ENCODE measurements at places on chromosomes 3 and 15.
A peak's percentile ranks its signal among the peaks of the same experiment; 100 is the strongest.

- no peak for DNase-seq
These were observed 8.6 kb upstream of the SKIC8 start for GRCh38 chr15:78307976-78308375.

DNA sequence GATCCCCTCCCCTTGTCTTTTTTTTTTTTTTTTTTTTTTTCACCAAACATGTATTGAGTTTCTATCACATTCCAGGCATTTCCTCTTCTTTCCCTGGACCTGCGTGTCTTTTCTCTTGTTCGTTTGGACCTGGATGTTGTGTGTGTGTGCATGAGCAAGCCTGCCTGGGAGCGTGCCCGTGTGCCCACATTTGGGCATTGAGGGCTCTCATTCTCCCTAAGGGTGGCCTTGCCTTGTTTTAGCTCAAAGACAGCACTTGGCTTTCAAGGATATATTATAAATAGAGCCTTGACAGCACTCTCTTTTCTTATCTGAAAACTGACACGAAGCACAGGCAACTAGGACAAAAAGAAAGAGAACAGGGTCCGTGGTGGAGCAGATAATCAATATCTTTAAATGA, 39.0 kb upstream of the SLC25A26 start:
- no peak for DNase-seq

- no peak for DNase-seq
These were observed 228.7 kb downstream of the MBNL1 start for GRCh38 chr3:152497457-152497856.

DNA sequence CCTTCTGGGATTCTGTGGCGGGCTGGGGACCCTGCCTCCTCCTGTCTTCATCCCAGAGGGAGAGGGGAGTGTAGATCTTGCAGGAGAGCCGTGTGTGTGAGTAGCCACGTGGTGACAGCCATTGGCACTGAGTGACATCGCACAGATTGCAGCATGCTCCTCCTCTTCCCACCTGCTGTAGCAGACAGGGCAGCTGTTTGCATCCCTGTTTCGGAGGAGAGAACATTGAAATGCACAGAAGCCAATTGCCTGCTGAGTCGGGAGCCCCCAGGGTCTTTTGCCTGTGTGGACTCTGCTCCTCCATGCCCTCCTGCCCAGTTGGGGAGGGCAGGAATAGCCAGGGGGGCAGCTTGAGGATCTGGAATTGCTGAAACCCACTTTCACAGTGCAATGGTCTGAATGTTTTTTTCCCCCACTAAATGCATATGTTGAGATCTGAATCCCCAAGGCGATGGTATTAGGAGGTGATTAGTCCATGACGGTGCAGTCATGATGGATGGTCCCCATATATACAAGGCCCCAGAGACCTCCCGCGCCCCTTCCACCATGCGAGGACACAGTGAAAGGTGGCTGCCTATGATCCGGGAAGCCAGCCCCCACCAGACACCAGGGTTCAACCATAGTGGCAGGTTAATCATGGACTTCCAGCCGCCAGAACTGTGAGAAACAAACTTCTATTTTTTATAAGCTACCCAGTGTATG, 66.8 kb downstream of the CHRNA7 start:
- DNase-seq: no peak

- no peak for DNase-seq
These were observed 9.3 kb downstream of the PDIA5 start for GRCh38 chr3:123076112-123076495.

DNA sequence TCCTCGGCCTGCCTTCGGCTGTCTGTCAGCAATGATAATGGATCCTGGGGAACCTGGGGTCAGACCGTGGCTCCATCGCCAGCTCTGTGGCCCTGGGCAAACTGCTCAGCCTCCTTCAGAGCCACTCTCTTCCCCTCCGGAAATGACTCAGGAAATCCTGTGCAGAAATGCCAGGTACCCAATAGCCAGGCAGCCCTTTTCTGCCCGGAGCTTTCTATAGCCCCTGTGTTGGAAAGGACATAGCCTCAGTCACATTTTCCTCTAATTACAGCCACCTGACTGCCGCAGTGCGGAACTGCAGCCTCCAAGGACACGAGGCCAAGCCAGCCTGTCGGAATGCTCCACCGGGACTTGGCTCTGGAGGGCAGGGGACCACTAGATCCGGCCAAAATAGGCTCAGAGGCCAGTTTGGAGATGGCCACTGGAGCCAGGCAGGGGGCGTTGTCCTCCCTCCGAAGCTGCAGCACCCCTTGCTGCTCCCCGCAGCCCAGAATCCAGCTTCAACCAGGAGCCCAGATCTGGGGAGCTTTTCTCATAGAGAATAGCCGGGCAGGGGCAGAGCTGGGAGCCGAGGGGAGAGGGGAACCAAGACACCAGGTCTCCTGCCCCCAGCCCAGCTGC, 11.6 kb upstream of the ZXDC start:
- peak; percentile 70 for DNase-seq

DNA sequence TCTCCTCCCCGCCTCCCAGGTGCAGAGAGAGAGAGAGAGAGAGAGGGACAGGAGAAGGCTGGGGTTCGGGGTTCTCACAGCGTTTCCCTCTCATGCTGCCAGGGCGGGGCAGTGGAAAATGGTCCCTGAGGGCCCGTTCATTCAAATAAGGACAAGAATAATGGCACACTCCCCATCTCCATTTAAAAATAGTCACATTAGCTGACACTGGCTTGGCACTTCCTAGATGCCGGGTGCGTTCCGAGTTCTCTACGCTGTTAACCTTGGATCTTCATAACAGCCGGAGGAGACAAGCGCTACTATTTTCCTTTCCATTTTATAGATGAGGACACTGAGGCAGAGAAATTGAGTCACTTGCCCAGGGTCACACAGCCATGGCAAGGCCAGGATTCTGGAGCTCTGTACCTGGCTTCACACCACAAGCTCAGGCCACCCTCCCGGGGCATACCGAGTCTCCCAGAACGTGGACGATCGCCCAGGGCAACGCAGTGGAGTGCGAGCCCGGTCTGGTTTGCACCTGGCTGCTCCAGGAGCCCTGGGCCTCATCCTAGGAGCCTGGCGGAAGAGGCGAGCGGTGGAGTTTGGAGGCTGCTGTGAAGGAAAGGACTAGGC, 608 bp upstream of the SLC6A6 start:
- DNase-seq: no peak

DNA sequence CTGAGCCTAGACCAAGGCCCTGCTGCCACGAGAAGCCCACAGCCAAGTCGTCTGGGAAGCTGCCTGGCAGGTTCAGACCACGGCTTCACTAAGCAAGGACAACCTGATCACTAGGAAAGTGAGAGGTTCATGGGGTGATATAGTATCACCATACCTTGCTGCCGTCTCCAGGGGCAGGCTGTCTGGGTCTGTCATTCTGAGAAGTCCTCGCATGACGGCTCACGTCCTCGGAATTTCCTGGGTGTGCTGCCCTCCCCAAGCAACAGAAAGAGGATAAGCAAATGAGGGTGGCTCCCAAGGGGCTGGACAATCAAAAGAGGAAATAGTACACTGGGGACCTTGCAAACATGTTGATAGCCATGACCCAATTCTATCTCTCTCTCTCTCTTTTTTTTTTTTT, 207.4 kb upstream of the IGF1R start:
- no peak for DNase-seq

DNA sequence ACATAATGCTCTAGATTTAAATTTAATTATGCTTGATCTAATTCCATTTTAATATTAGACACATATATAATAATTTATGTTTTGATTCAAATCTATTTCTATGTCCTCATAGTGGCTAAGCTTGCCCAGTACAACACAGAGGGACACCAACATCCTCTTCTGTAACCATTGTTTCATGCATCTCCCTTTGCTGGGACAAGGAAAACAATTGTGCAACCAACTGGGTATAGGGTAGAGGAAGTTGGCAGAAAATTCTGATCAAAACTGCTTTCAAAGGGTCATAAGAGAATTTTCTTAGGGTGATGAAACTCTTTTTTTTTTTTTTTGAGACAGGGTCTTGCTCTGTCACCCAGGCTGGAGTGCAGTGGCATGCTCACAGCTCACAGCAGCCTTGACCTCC, 121.4 kb upstream of the SGO1 start:
- DNase-seq: peak; percentile 66

DNA sequence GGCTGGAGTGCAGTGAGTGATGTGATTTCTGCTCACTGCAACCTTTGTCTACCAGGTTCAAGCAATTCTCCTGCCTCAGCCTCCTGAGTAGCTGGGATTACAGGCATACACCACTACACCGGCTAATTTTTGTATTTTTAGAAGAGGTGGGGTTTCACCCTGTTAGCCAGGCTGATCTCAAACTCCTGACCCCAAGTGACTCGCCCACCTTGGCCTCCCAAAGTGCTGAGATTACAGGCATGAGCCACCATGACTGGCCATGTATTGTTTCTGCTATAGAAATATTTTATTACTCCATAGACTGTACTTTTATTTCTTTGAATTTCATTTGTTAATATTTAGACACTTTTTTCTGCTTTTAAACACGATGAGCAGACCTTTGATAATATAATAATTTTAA, 60.4 kb downstream of the GTF2E1 start:
- DNase-seq: no peak

DNA sequence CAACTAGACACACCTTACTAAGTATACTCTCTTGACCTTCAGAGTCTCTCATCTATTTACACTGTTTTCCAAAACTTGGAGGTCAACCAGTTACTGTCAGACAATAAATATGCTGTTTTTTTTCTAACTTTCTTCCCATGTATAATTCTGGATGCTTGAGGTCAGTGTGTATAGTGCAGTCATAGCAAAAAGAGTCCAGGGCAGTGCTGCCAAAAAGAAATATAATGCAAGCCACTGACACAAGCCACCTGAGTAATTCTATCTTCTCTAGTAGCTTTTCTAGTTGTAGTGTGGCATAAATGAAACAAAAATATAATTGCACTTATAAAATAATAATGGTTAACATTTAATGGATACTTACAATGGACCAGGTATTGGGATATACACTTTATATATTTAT, 21.6 kb downstream of the GADL1 start:
- DNase-seq: no peak

DNA sequence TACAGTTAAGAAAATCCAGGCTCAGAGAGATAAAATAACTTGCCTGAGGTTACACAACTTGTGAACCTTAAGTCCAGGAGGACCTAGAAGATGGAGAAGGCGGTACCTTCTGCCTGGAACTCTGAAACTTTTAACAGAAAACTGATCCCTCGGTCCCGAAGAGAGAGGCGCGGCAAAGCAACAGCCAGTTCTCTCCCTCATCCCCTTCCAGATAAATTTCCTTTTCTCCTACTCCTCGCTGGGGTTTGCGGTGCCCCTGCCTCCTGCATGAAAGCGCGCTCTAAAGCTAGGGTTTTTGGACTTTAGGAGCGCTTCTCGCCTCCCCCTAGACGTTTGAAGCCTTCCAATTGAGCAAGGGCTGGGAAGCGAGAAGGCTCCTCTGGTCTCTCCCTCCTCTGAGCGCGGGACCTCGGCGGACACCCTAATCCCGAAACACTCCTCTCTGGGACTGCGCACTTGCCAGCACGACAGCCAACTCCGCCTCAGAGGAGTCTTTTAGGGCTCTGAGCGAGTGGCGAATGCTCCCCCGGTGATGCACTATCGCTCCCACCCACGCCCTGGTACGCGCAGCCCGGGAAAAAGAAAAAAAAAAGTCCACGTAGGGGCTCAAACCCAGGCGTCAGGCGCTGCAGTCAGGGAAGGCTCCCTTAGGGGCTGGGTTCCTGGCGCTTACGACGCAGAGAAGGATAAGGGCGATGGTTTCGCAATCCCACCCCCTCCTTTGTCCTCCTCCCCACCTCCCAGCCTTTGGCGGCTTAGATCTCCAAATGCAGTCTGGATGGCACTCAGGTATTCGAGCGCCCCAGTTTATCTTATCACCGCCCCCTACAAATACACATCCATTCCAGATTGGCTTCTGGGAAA, 7.9 kb upstream of the EOMES start:
- DNase-seq: no peak

GRCh38 chr3:12456441-12456840, 27.8 kb upstream of the TSEN2 start:
- DNase-seq: no peak

- no peak for DNase-seq
These were observed 895.6 kb upstream of the ROBO1 start for GRCh38 chr3:80663426-80663825.

DNA sequence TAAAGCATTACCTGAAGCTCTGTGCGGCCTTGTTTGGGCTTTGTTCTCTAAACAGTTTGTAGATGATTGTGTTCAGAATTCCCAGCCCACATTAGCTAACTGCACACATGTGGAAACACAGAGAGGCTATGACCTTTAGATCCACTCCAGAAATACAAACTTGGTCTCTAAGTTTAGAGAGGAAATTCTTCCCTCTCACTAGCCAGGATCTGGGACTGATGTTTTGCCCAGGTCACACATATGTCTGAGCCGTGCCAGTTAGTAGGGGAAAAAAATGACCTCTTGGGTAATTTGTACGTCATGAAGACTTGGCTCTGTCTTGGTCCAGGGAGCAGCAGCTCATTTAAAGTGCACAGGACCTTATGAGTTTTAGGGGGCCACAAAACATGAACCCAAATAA, 223.1 kb downstream of the RBMS3 start:
- no peak for DNase-seq

DNA sequence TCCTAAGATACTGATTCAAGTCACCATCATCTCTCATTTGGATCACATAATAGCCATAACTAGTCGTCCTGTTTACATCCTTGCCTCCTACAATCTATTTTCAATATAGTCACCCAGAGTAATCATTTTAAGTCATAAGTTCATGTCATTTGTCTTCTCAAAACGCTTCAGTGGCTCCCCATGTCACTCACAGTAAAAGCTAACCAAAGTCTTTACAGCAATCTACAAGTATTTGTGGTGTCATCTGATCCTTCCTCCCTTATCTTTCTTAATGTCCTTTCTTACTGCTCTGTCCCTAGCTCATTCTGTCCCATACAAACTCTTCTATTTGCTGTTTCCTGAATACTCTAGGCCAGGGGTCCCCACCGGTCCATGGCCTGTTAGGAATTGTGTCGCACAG, 28.8 kb downstream of the GBE1 start:
- no peak for DNase-seq

DNA sequence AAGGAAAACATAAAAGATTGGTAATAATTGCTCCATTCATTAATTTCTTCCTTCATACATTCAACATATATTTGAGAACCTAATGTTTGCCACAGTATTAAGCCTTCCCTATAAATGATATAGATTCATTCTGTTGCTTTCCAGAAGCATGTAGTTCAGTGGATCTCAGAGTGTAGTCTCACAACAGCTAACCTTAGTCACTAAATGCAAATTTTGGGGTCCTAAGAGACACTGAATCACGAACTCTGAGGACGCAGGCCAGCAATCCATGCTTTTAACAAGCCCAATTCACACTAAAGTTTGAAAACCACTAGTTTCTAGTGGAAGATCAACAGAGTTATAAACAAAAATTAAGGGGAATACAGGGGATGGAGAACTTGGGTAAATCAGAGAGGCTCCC, 7.2 kb upstream of the AQR start:
- no peak for DNase-seq
